ENCODE measurements at places on chromosomes 1 and 21. TPM values are rescaled to one million over a fixed set of nuclear protein-coding genes. Genes with fewer than 3 reads are reported as not detected.

GRCh38 chr1:205440476-205441317 lies 15.1 kb downstream of the BLACAT1 start:
- no peak for DNase-seq

Gene SYT2
- 0.63 TPM for polyA plus RNA-seq

DNA sequence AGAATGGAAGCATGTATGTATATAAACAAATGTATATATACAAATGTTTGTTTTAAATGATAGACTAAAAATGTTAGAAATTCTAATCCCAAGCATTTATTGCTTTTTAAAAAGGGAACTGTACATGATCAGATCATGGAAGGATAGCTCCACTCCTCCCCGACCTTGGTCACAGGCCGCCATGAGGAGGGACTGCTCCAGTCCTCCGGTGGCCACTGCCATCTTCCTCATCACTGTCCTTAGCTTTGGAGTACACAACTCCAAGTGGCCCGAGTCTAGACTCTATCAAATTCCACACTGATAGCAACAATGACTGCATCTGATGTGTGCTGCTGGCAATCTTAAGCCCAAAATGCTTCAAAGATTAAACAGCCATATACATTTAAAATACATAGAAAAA lies 9.7 kb downstream of the SYF2 start:
- DNase-seq, result no peak

GRCh38 chr1:154304664-154305337 lies 16.1 kb upstream of the AQP10 start:
- DNase-seq, result no peak

Data from forelimb muscle (tissue), 1 donor.